Hippocampal formation (tissue), 2 donors: ENCODE measurements at places on chromosomes 4 and X.

- DNase-seq = no peak
These were observed 361.9 kb upstream of the RASGEF1B start for GRCh38 chr4:81833576-81833975.

DNA sequence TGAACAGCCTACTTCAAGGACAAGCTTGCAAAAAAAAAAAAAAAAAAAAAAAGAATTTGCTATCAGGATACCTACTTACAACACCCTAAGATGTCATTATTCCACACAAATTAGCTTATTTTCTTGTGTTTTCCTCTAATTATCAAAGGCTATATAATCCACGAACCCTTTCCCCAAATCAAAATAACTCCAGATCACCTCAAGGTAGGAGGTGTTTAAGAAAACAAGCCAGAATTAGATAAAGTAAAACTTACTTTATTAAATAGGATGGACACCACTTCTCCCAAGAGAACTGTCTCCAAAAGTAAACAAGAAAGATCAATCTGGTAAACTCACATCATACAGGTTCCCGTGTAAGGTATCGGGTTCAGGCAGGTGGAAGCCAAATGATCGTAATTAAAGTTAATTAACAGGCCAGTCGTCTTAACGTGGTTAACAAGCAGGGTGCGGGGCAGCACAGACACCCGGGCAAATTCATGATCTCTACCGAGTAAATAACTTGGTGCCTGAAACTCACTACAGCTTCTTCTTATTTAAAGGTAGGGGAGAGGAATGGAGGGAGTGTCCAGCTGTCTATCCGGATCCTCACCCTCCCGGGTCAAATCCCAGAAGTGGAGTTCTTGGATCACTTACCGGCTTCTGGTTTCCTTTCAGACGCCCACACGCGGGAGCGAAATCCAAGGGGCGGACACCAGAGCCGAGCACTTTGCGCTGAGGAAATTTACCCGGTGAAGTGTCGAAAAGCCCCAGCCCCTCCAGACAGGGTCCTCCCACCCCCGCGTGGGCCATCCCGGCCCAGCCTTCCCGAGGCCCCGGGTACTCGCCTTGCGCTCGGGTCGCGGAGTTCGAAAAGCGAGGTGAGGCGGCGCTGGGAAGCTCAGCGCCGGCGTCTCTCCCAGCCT is 708 bp downstream of the ARAP2 start:
- DNase-seq = peak; percentile 80

GRCh38 chr4:80361329-80361900 is 25.9 kb downstream of the CFAP299 start:
- peak; percentile 38 for DNase-seq

DNA sequence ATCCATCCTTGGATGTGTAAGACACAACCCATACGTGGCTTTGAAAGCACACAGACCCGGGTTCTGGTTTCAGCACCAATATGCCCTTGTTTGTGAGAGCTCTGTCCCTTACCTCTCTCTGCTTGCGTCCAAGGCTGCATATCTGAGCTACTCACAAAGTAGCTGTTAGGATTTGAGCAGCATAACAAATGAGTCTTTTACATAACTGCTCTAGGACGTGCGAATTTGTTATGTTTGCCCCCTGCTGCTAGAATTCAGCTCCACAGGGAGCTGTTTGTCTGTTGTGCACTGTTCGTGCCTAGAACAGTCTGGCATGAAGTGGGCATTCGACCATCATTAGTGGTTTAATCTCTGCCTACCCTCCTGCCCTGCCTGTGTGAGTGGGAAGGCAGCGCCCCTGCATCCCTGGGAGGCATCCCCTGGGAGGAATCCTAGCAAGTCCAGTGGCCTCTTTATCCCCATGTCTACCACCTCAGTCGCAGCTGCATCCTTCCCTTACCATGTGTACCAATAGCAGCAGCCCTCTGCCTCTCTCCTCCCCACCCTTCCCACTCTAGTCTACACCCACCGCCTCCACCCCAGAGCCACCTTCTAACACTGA is 42.1 kb downstream of the SLC2A9 start:
- DNase-seq = peak; percentile 30

DNA sequence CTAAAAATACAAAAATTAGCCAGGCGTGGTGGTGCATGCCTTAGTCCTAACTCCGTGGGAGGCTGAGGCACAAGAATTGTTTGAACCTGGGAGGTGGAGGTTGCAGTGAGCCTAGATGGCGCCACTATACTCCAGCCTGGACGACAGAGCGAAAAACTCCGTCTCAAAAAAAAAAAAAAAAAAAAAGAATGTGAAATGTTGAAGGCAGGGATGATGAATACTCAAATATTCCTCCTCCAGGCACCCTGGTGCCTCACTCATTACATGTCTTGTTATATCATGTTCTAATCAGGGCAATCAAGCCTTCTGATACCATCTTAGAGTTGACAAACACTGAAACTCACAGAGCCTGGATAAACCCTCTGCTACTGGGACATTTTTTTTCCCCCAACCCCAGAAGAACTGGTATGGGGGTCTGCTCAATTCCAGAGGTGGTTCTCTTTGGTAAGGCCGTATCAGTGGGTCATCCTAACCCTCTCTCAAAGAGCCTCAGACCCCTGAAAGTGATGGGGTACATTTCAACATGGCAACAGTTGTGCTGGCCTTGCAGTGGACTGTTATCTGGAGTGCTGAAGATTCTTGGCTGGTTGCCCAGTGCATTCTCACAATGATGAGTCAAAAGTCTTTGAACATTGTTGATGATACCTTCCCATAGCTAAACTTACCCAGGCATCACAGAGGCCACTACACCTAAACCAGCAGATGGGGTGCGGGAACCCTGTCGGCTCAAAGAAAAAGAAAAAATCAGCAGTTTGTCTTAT is 2.4 kb upstream of the SH3KBP1 start:
- DNase-seq = no peak

DNA sequence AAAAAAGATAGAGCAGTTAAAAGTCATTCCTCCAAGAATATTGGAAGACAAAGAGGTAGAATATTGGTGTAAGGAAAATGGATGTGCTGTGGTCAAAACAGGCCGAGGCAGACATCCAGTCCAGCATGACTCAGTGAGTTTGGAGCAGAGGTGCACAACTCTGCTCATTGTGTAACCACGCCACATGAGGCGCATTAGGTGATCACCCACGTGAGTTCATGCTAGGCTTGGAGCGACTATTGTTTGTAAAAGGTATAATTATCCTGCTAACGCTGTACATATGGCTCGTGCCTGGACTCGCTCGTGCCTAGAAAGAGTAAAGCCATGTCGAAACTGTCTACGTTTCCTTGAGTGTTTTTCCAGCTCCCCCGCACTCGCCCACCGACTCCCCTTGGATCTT is 23.9 kb downstream of the C4orf54 start:
- DNase-seq = no peak

DNA sequence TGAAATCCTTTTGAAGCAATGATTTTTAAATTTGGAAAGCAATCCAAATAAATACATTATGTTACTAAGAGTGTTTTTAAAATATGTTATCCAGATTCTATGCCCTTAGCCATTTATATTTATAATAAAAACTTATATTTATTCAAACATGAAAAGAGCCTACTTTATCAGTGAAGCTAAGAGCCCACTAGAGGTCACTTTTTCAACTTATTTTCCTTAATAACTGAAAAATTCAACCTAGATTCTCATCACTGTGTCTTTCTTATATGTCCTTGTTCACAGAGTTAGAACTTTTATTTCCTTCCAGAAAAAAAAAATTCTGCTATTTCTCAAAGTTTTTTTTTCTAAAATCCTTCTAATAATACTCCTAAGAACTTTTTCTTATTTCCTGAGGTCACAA is 23.9 kb downstream of the PRDM8 start:
- peak; percentile 36 for DNase-seq

- DNase-seq = no peak
These were observed 17.8 kb downstream of the MFAP3L start for GRCh38 chr4:170008371-170008770.

GRCh38 chr4:94913316-94913715 is 155.6 kb downstream of the BMPR1B start:
- DNase-seq = no peak

DNA sequence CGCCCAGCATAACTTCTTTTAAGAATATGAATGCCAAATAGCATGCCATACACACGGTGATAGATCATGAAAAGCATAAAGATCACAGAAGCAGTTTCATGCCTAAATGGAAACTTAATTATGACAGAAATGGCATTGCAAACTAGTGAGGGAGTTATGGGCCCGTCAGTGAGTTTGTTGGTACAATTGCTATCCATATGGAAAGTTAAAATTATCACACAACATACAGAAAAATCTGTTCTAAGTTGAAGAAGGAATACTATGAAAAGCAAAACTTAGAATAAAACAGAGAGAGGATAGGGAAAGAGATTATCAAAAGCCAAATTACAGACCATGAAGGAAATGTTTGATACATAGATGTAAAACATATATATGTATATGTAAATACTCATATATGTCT is 30.2 kb upstream of the RAP1GDS1 start:
- DNase-seq = no peak

DNA sequence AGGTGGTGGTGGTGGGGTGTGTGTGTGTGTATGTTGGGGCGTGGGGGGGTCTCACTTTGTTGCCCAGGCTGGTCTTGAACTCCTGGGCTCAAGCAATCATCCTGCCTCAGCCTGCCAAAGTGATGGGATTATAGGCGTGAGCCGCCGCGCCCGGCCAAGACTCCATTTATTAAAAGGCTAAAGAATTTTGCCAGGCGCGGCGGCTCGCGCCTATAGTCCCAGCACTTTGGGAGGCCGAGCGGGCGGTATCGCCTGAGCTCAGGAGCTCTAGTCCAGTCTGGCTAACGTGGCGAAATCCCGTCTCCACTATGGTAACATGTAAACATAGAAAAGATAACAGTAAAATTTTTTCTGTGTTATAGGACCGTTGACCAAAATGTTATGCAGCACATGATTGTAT is 3.7 kb upstream of the UBA1 start:
- DNase-seq = no peak

DNA sequence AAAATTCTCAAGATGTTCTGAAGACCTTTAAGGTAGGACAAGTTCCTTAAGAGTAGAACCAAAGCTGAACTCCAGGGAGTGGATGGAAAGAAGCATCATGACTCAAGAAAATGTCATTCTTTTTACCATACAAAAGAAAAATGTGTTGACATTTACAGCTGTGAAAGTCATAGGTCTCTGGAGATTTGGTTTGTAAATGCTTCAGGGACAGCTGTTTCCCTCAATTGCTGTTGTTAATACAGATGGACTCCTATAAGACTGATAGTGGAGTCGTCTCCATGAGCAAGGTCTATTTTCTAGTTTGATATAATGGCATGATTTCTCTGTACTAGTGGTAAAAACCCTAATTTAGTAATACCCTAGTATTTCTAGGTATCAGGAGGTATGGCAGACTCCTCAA is 101.7 kb downstream of the PHOX2B start:
- DNase-seq = no peak

DNA sequence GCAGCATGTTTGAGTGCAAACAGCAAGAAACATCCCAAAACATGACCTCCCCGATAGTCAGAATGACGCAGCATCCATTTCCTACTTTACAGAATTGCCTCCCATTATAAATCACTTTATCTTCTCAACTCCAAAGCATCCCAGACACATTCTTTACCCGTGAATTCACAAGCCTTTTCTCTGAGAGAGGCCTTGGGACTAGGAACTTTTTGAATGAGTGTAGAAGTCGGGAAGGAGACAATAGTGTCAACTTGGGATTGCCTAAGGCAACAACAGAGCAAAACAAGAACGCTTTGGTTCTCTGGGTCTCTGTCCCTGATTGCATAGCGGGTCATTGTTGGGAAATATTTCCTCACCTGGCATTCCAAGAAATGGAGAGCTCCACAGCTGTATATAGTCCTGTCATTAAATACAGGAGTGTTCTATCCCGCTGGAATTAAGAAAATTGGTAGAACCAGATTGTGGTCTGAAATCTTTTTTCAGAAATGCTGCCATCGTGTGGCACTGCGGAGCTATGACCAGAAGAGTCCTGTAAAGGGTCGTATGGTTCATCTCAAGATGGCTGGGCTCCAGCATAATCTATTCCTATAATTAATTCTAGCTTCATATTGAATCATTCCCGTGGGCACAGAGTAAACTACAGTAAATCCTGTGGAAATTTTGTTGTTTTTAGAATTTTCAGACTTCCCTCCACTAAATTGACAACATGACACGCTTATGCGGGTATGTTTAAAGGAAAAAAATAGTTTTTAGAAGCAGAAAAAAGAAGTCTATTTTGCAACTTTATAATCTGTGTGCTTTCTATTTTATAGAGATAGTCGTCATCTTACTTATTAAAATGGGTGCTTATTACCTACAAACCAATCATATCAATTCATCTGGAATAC is 2.0 kb upstream of the SPP1 start:
- DNase-seq = peak; percentile 79

DNA sequence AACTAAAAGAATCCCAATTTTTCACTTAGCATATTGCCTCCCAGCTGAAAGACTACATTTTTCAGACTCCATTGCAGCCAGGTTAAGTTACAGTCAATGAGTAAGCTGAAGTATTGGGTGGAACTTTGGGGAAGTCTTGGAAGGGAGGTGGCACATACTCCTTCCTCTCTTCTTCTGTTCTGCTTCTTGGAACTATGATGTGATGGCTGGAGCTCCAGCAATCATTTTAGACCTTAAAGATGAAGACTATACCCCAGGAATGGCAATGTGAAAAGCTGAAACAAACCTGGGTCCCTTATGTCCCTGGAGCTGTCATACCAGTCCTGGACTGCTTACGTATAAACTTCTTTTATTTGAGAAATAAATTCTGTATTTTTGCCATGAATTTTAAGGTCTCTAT is 30.8 kb downstream of the SAT1 start:
- no peak for DNase-seq

- no peak for DNase-seq
These were observed 45.6 kb downstream of the BBS12 start for GRCh38 chr4:122777846-122778673.

GRCh38 chrX:103610282-103610681 is 2.5 kb downstream of the TCEAL3 start:
- no peak for DNase-seq

GRCh38 chr4:108846568-108846967 is 83.7 kb upstream of the ETNPPL start:
- no peak for DNase-seq

GRCh38 chr4:139889264-139889663 is 223.6 kb downstream of the MGST2 start:
- no peak for DNase-seq
